ENCODE measurements at places on chromosomes 12 and 14. TPM values are rescaled to one million over a fixed set of nuclear protein-coding genes. Genes with fewer than 3 reads are reported as not detected.

The OS9 gene
- 100 TPM for total RNA-seq

DNA sequence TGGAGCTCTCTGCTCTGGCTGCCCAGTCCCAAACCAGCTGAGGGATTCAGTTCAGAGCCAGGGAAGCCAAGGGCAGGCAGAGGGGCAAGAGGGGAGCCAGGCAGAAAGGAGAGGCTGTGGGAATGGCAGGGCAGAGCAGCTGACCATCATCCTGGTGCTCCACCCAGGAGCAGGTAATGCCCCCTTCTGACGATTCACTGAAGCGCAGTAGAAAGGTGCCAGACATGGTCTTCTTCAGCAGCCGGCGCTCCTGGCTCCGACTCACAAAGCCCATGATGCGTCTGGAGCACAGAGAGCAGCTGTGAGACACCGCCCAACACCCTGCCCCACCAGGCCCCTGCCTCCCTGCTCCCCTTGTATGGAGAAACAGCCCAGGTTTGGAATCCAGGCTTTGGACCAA, 8.0 kb downstream of the IL23A start:
- H3K27me3 ChIP-seq, result no peaks in the 10 kb centered on the region
- no peak overlapping the region for H3K4me3 ChIP-seq
- no peak for DNase-seq
- no peaks in the 10 kb centered on the region for H3K4me1 ChIP-seq
- peak overlapping the region; percentile 36 for H3K27ac ChIP-seq

The PLXNC1 gene
- total RNA-seq, result 45.6 TPM

GRCh38 chr12:31603546-31604009, 12.6 kb upstream of the DENND5B start:
- H3K36me3 ChIP-seq, result no peaks in the 10 kb centered on the region
- H3K4me3 ChIP-seq, result no peak overlapping the region
- H3K27ac ChIP-seq, result no peak overlapping the region
- no peak for DNase-seq
- no peaks in the 10 kb centered on the region for H3K4me1 ChIP-seq

GRCh38 chr14:104076743-104077142, 8.8 kb upstream of the ASPG start:
- H3K4me1 ChIP-seq, result peaks cover 18% of the 10 kb centered on the region
- H3K36me3 ChIP-seq, result peaks cover 4% of the 10 kb centered on the region
- H3K27me3 ChIP-seq, result peaks cover 7% of the 10 kb centered on the region
- no peak overlapping the region for H3K27ac ChIP-seq
- no peak for DNase-seq

All from activated CD8-positive, alpha-beta T cell treated with anti-CD3 and anti-CD28 coated beads, Interleukin-2, amount 10 ng/mL, durations not matched to agents 7 days and 5 days (primary cell).